BE2C (cell line): ENCODE measurements at places on chromosomes 11 and 22.

DNA sequence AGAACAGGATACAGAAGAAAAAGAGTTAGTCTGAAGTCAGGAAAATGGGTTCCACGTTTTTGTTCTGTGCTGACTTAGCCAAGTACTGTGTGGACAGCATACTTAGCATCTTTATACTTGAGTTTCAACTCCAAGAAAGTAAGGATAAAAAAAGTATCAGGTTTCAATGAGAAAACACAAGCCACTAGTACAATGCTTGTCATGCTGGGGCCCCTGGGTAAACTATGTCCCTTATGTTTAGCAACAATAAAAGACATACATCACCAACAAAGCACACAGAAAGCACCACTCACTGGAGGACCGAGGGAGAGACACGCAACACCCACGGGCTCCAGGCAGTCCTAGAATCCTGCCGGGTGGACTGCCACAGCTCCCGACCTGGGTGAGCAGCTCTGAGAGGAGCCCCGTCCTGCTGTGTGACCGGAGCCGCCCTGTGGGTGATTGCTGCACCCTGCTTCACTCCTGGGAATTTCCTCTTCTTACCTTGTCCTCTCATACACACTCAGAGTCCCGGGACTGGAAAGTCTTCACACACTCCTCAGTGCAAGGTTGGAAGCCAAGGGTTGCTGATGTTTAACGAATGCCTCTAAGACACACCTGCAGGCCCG, 890.5 kb downstream of the BRD1 start:
- DNase-seq: no peak

GRCh38 chr11:35354644-35355043, 64.7 kb downstream of the SLC1A2 start:
- no peak for DNase-seq

GRCh38 chr22:24463071-24463760, 31.9 kb upstream of the UPB1 start:
- DNase-seq: no peak

DNA sequence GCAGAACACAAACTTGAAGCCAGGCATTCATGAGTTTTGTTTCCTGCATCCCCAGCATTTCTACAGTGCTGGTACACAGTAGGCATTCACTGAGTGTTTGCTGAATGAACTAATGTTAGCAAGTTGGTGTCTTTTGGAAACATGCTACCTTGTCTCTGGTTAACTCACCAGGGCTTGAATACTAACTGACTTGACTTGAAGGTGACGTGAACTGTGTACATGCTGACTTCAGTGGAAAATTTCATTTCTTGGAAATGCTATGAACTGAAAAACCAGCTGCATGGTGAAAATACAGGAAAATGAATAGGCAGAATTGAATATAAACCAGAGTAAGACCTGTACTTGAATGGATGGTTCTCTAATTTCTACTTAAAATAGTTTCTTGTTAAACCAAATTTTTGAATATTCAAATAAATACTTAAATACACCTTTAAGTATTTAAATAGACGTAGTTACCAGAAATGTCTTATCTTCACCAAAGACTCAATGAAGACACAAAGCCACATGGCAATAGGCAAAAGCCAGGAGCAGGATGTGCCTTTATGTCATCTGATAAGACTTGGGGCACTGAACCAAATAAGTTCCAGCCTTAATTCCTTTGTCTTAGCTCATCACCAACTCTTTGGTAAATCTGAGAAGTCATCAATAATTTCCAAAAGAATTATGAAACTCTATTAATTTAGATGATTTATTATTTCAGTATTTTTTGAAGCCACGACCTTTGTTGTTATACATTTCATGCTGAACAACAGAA, 39.7 kb upstream of the POU2AF2 start:
- no peak for DNase-seq

- DNase-seq: no peak
Measured at GRCh38 chr22:41638748-41639147, 17.7 kb downstream of the XRCC6 start.

DNA sequence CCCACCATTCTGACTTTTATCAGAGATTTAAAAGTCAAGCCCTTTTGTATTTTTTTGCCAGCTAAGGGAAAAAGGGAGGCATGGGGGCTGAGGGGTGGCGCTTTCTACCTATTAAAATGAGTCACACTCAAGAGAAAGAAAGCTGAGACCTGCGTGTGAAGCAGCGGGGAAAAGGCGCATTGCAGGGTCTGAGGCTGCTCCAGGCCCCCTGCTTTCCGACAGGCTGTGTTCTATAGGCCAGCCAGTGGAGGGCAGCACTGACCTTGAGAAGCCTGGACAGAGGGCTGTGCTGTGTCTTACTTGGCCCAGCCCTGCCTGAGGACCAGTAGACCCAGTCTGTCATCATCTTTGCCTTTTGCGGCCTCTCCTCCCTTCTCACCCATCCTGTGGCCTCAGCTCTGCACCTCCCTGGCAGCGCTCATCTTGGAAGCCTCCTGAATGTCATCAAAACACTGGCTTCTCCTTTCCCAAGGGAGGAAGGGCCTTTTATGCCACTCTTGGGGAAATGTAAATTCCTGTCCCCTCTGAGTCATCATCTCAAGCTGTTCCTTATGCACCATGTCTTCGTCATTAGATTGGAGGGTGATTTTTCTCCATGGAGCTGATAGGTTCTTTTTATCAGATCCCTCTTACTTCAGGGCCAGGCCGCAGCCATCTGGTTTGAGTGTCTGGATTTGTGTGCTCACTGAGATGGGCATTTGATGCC, 12.6 kb upstream of the MAPK8IP1 start:
- DNase-seq: peak; percentile 78

- no peak for DNase-seq
Measured at GRCh38 chr11:130608287-130608686, 159.8 kb downstream of the ADAMTS15 start.

- DNase-seq: no peak
Measured at GRCh38 chr11:120141113-120141767, 3.3 kb upstream of the TRIM29 start.

DNA sequence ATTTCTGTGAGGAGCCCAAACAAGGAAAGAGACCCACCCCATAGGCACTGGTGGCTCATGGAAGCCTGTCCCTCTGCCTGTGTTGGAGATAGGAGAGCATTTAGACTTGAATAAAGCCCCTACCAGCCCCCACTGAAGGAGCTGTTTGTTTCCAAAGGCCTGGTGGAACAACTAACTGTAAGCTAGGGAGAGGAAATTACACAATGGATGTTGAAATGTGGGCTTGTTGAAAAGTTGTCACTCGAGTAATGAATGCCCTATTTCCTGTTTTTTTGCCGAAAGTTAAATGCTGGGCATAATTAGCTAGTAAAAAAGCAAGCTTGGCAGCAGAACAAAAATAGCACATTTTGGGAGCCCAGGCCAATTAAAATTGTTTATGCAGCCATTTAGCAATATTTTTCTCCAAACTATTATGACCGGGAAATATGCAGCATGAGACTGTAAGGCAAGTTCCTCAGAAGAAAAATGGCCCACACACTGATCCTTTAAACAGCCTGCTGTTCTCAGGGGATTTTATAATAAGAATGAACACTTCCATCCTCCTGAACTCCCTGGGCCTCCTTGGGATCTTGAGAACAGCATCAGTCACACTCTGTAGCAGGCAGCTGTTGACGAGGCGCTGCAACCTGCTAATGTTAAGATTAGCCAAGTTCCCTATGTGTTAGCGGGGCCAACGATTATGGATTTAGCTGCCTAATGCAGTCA, 38.6 kb upstream of the LMO2 start:
- DNase-seq: no peak

DNA sequence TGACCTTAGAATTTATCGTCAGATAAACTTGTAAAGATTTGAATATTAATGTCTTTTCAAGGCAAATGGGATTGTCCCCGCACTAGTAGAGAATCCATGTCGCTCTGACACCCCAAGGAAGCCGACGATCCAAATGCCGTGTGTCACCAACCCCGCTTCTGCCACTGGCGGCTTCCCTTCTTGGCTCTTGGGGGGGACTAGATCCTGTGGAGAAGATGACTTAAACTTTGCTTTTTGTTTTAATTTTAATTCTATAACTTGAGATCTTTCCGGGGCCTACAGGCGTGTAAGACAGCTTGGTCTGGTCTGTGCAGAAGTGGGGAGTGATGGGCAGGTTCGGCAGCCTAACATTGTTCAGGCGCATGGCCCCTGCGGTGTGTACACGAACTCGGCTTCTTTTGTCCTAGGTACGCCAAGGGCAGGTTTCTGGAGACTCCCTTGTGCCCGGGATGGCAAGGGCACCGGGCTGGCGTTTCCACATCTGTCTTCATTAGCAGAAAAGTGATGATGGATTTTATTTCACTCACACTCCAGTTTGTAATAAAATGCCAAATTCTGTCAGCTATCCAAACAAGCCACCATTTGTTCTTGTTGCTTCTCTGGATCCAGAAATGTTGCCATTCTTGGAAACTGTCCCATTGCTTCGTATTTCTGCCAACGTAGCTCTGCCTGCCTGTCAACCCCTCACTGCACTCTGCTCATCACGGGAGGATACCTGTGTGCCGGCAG, 6.7 kb downstream of the YDJC start:
- DNase-seq: no peak

GRCh38 chr11:69290806-69291205, 3.1 kb upstream of the MYEOV start:
- no peak for DNase-seq

DNA sequence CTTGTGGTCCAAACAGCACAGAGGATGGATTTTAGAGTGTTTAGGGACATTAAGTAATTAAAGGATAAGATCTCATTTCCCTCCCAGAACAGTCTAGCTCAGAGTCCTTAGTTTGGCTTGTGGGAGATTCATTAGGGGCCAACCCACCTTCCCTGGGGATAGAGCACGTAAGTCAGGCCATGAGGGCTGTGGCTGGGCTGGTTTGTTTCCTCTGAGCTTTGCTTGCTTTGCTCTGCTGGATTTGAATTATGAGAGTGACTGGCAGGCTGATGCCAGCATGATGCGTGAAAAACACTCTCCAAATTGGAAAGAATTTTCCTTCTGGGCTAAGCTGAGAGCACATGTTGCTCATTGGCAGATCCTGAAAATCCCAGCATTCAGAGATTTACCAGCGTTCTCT, 84.7 kb upstream of the HEPHL1 start:
- DNase-seq: peak; percentile 81
